ENCODE measurements at places on chromosomes 3 and 15.

GRCh38 chr3:62041681-62042080, 331.7 kb downstream of the FEZF2 start:
- no peak for DNase-seq

DNA sequence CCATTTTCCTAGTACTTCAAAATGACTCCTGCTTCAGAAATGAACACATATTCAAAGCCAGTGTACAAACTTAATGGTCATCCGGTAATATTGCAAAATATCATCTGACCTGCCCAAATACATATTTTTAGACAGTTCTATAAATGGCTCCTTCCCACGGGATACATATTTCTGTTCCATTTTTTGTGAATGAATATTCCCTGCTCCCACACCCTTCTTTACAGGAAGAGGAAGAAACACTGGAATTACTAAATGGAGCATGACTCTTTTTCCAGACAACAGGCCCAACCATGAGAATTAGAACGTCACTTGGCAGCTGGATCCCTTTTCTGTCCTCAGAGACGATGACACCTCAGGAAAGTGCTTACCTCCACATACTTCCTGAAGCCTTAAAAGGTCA, 38.0 kb upstream of the CBLB start:
- DNase-seq, result no peak

- DNase-seq, result peak; percentile 31
Observed at GRCh38 chr15:91032919-91033803, 10.8 kb upstream of the VPS33B start.

- DNase-seq, result no peak
Observed at GRCh38 chr3:123070510-123070909, 3.7 kb downstream of the PDIA5 start.

DNA sequence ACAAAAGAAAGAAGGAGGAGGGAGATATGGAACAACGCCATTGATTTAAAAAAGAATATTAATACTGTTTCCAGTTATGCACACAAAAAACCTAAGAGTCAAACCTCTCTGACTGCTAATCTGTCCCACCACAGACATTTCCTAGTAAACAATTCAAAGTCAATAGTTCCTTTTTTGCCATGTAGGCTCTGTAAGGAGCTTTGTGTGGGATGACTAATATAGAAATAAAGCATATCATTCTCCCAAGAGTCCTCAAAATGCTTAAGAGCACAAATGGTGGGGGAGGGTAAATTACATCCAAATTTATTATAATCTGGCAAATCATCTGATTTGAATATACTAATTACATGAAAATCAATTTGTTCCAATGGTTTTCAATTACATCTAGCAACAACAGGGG, 155.9 kb upstream of the CNTN4 start:
- no peak for DNase-seq

GRCh38 chr3:37259291-37259690, 84.9 kb upstream of the LRRFIP2 start:
- DNase-seq, result no peak

- DNase-seq, result no peak
Observed at GRCh38 chr15:40931300-40932142, 2.4 kb downstream of the DLL4 start.

GRCh38 chr3:151430821-151431484, 29.9 kb downstream of the IGSF10 start:
- DNase-seq, result no peak

DNA sequence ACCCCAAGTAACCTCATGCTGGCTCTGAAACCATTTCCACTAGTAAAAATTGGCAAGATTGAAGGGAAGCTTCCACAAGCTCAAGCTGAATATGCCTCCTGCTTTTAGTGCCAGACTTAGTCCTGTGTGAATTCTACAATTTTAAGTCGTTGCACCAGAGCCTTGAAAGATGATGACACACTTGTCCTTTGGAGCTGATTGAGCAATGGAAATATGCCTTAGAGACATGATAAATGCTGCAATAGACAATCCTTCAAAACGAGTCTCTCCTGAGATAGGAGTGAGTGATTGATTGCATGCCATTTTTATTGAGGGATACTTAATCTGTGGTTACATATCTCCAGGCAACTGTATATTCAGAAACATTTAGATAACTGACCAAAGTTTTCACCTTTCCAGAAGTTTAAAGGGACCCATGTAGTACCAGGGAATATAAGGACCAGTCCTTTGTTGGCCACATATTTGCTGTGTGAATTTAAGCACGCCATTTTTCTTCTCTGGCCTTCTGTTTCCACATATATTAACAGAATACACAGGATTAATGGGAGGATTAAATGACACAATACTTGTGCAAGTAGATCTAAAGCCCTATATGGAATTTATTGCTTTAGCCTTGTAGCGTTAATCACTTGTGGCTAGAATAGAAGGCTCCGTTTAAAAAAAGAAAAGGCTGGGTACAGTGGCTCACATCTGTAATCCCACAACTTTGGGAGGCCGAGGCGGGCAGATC, 65.1 kb downstream of the PPARG start:
- DNase-seq, result no peak

- DNase-seq, result no peak
Observed at GRCh38 chr15:53522991-53523390, 236.5 kb downstream of the WDR72 start.

- no peak for DNase-seq
Observed at GRCh38 chr15:101618851-101619614, 33.1 kb downstream of the TM2D3 start.

DNA sequence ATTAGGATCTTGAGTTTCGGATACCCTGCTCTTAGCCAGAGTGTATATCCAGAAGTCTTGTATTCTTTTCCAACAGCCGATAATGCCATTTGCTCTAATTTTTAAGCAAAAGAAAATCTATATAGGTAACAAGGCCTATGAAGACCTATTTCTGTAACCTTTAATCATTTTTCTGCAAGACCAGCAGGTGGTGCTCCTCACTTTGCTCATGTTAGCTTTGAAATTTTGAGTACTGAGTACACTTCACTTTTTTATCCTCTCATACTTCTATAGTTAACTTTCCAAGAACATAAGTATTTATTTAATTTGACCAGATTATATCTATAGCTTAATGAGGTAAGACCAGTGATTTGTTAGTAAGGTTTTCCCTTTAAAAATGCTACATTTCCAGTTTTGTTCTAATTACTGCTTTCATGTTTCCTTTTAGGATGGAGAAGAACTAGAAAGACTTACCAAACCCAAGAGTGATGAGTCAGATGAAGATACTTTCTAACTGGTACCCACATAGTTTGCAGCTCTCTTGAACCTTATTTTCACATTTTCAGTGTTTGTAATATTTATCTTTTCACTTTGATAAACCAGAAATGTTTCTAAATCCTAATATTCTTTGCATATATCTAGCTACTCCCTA, 20.5 kb downstream of the SLC35A5 start:
- no peak for DNase-seq

DNA sequence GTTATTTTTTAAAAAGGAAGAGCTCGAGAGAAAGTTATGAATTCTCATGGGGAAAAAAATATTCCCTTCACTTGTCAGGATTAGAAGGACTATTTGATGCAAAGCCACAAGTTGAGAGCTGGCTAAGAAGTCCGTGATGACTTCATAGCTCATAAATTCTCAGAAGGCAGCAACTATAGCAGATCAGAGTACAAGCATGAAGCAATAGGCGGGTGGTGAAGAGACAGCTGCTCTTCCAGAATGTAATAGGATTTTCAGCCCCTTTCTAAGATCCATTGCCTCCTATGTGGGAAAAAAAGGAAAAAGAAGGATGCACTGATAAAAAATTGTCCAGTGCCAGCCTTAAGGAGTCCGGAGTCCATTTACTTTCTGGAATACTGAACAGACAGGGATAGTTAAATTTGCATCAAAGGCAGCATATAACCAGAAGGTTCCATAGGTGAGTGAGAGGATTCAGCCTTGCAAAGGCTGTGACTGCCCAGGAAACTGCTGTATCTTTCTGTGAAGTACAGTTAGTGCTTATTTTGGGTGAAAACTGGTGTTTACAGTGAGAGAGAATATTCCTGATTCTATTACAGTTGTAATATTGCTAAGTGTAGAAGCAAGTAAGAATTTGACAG, 929.5 kb upstream of the ALCAM start:
- no peak for DNase-seq

DNA sequence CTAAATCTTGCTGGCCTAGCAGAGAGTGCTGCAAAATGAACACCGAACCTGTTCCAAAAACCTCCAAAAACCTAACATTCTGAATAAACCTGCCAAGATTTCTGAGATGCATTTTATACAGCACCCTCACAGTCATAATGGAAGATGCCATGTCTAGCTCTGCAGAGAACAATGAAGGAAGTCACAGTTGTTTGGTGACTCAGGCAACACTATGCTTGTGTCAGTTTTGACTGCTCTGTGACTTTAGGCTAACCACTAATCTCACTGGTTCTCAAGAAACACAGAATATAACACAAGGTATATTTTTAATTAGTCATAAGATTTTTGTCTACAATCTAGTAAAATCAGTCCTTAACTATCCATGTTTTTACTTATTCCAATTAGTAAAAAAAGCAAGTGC, 606.6 kb downstream of the TBL1XR1 start:
- DNase-seq, result no peak

DNA sequence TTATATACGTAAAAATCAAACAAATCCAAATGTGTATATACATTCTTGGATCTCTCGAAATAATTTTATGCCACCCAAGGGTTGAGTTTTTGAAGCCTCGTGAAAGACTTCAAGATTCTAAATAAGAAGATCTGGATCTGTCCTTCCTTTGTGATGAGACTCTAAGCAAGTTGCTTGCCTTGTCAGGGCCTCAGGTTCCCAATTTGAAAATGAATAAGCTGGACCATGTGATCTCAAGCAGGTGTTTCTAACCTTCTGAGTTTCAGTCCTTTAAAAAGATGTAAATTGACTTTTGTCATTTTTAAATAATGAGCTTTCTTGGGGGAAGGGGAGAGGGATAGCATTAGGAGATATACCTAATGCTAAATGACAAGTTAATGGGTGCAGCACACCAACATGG, 137.1 kb downstream of the P3H2 start:
- DNase-seq, result no peak

- no peak for DNase-seq
Observed at GRCh38 chr3:31369637-31370379, 162.9 kb upstream of the STT3B start.

DNA sequence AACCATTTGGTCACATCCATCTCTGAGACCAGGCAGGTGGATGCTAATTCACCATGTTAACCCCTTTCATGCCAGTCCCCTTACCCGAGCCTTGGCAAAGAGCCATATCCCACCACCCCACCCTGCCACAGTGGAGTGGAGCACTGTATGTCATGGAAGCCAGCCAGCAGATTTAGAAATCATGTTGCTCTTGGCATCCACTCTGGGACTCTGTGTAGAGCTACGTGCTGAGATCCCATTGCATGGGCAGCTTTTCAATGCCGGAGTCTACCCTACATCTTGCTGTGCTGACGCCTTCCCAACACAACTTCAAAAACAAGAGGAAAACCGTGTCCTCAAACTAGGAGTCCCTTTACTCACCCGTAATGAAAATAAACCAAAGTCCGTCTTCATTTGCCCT, 131.0 kb downstream of the NTRK3 start:
- DNase-seq, result no peak

GRCh38 chr3:133479895-133480669, 80.2 kb downstream of the BFSP2 start:
- no peak for DNase-seq

GRCh38 chr3:56323986-56324420, 144.3 kb downstream of the ERC2 start:
- no peak for DNase-seq

- DNase-seq, result no peak
Observed at GRCh38 chr3:156635973-156636372, 38.4 kb upstream of the TIPARP start.

GRCh38 chr3:57556459-57557084, 498 bp downstream of the PDE12 start:
- peak; percentile 24 for DNase-seq

DNA sequence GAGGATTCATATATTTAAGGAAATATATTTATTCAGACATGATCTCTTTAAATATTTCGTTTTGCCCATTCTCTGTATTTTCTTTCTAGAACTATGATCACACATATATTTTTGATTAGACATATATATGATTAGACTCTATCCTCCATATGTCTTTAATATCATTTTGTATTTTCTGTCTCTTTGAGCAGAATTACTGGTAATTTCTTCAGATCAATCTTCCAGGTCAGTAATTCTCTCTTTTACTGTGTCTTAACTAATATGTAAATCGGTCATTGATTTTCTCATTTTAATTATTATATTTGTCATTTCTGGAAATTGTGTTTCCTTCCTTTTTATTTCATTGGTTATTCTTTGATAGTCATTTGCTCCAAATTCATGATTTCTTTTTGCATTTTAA, 586.2 kb downstream of the NR2F2 start:
- DNase-seq, result no peak

- DNase-seq, result no peak
Observed at GRCh38 chr15:85495096-85495495, 114.7 kb downstream of the AKAP13 start.

GRCh38 chr3:31729573-31729972, 196.8 kb downstream of the STT3B start:
- DNase-seq, result no peak

DNA sequence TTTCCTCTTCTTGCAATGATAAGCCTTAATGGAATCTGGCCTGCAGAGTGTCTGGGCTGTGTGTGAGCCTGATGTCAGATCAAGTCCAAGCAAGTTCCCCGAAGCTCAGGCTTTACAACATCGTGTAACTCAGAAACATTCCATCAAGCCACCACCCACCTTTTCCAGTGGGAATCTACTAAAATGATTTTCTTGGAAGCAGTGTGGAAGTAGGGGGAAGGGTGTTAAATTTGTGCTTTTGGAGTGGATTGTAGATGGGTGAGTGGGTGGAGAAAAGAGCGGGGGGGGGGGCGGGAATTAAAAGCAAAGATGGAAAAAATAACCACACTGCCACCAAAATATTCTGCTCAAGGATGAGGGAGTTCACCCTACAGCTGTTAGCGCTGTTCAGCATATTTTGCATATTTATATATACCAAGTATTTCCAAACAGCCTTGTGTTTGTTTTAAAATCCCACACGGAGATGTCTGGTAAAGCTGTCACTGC, 53.6 kb downstream of the VGLL3 start:
- no peak for DNase-seq

GRCh38 chr15:48001393-48002039, 119.3 kb upstream of the SLC24A5 start:
- DNase-seq, result no peak

GRCh38 chr15:79919090-79919748, 22.4 kb upstream of the MTHFS start:
- no peak for DNase-seq

- no peak for DNase-seq
Observed at GRCh38 chr15:53834214-53834613, 74.8 kb upstream of the WDR72 start.

DNA sequence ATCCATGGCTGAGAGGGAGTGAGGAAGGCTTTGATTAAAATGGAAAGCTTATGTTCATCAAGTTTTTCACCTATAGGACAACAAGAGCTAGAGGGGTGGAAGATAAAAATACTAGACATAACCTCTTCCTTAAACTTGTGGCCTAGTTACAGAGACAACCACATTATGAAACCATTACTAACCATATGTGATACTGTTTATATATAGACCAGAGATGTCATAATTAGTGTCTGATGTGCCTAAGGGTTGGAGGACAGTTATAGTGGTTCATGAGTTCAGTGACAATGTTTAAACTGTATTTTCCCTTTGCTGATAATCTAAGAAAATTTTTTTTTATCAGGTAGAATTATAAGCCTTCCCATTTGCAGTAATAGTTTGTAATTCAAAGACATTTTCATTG, 23.7 kb downstream of the PHLDB2 start:
- DNase-seq, result no peak

- DNase-seq, result no peak
Observed at GRCh38 chr15:75723171-75723846, 10.7 kb upstream of the CSPG4 start.

GRCh38 chr15:89361451-89362202, 27.0 kb upstream of the POLG start:
- peak; percentile 52 for DNase-seq

- DNase-seq, result no peak
Observed at GRCh38 chr3:64216274-64217147, 8.8 kb downstream of the PRICKLE2 start.
